ENCODE measurements at places on chromosomes 5 and 9. TPM values are rescaled to one million over a fixed set of nuclear protein-coding genes. Genes with fewer than 3 reads are reported as not detected.

Gene DMRT3
- not detected for total RNA-seq

Gene HTR4
- not detected for total RNA-seq

Gene OTP
- not detected for total RNA-seq

Gene CTXN3
- total RNA-seq, result not detected

Gene ANKRD31
- 0.05 TPM for total RNA-seq

Gene PCA3
- total RNA-seq, result under 0.01 TPM

DNA sequence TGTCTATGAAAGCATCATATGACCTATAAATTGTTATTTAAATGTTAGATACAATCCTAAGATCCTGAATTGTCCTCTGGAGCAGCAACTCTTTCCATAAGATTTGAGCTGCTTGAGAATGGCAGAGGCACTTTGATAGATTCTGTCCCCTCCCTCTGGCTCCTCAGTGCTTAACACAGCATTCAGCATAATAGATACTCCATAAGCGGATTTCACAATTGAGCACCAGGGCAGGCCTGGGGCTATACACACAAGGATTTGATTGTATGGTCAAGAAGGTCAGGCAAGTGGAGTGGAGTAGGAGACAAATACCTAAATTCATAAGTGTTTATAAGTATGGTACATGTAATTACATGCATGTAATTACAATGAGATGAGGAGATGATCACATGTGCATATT, 96.3 kb downstream of the FOXD1 start:
- no peak for DNase-seq

GRCh38 chr5:6308683-6309082, 69.7 kb downstream of the MED10 start:
- no peak for DNase-seq

DNA sequence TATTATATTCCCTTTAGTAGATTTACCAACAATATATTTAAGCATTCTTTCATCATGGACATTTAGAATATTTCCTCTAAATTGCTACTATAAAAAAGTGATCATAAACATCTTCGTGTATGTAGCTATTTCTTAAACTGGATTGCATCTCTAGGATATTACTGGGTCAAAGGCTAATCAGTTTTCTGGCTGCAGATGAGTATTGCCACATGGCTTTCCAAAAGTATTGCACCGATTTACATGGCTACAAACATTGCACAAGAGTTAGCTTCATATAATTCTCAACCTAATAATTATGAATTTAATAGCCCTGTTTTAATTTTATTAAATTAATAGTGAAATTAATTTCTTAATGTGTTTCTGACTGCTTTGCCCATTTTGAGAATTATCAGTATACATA, 183.4 kb downstream of the DMRT2 start:
- DNase-seq, result no peak

DNA sequence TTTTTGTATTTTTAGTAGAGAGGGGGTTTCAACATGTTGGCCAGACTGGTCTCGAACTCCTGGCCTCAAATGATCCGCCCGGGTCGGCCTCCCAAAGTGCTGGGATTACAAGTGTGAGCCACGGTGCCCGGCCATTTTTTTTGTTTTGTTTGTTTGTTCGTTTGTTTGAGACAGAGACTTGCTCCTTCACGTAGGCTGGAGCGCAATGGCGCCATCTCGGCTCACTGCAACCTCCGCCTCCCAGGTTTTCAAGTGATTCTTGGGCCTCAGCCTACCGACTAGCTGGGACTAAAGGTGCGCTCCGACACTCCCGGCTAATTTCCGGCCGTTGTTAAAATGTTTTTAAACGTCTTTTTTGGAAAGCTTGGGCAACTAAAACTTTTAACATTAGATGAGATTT, 54.0 kb downstream of the SHOC1 start:
- DNase-seq, result no peak

DNA sequence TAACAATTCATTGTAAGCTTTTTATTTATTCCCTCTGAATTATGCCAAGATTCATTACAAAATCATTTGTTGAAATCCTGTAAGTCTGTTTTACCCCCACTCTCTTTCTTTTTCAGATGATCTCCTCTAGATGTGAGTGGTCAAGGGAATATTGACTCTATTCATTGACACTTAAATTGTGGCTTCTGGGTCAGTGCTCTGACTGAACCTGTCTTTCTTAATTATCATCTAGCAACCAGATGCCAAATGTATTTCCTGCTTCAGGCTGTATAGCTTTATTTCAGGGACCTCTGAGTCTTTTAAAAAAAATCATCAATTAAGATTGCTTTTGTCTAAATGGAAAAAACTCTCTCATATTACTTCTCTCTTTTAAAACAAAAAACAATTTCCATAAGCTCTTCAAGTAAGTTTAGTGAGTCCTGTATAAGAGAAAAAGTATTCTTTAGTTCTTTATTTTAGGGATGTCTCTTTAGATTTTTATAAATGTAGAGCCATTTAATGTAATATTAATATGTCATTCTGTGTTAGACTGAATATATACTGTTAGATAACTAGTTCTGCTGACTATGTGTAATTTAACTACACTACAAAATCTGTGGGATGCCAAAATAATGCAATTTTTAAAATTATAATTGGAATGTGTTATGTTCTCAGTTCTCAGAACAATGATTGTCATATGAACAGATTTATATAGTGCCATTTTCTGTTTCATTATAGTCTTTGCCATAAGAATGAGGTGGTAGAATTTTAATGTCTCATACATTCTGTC, 645.8 kb upstream of the EDIL3 start:
- DNase-seq, result no peak

DNA sequence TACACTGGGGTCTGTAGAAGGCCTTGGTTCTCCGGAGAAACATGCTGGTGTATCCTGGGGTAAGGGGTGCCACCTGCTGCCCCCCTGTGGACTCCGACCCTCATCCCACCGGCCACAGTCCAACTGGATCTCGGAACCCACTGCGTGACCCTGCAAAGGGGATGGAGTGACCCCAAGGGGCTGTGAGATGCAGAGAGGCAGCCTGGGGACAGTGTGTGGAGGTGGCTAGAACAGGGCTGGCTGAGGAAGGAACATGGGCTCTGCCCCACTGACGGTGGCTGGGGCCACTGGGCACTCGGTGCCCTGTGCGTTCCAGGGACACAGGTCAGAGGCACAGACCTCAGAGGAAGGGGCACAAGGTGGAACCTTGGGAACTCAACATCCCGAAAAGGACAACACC, 2.3 kb downstream of the NACC2 start:
- no peak for DNase-seq

DNA sequence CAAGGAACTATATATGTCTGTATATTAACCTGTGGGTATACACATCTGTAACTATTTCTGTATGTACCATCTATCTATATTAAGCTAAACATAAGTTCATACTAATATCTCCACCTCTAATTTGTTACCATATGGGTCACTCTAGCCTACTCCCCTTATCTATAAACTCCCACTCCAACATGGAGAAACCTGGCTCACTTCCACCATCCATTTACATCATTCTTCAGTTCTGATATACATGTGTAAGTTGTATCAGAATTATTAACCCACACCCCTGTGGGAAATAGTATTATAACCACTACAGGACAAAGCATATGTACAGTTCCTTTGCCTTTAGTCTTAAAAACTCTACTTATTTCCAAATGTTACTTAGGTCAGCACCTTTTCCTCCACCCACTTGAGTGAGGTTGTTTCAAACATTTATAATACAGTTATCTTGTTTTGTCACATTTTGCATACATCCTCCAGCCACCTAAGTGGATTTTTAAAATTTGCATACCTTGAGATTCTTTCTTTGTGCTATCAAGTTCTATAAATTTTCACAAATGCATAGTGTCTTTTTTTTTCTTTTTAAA, 10.6 kb downstream of the NDFIP1 start:
- no peak for DNase-seq

GRCh38 chr5:3261081-3261480, 334.6 kb upstream of the IRX1 start:
- DNase-seq, result no peak

Measured in dermis blood vessel endothelial cell (primary cell).